ENCODE measurements at places on chromosomes 4 and X. TPM values are rescaled to one million over a fixed set of nuclear protein-coding genes. Genes with fewer than 3 reads are reported as not detected.

The OTC gene
- not detected for total RNA-seq

The DIPK2B gene
- not detected for total RNA-seq

The MAGEA2B gene
- total RNA-seq: not detected

The F8A2 gene
- not detected for total RNA-seq

The NWD2 gene
- not detected for total RNA-seq

The PHOX2B gene
- not detected for total RNA-seq

The GNPDA2 gene
- total RNA-seq: 30.7 TPM

- no peak for DNase-seq
These were observed 268.5 kb downstream of the CHIC1 start for GRCh38 chrX:73831500-73831899.

GRCh38 chrX:150692296-150692695, 900 bp upstream of the MTMR1 start:
- DNase-seq: no peak

- DNase-seq: no peak
These were observed 94.5 kb downstream of the DHX15 start for GRCh38 chr4:24489870-24490269.

GRCh38 chr4:95821867-95822266, 18.0 kb upstream of the PDHA2 start:
- no peak for DNase-seq

DNA sequence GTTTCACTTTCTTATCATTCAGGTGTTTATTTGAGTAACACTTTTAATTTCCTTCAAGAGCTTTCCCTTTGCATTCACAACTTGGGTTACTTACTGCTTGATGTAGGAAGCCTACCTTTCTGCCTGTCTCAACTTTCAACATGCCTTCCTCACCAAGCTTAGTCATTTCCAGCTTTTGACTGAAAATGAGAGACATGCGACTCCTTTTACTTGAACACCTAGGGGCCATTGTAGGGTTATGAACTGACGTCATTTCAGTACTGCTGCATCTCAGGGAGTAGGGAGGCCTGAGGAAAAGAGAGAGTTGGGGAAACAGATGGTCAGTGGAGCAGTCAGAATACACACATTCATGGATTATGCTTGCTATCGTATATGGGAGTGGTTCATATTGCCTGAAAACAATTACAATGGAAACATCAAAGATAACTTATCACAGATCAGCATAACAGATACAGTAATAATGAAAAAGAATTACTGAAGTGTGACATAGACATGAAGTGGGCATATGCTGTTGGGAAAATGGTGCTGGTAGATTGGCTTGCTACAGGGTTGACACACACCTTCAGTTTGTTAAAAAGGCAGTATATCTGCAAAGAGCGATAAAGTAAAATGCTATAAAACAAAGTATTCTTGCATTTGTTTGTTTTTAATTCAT, 25.7 kb downstream of the USP53 start:
- peak; percentile 54 for DNase-seq

DNA sequence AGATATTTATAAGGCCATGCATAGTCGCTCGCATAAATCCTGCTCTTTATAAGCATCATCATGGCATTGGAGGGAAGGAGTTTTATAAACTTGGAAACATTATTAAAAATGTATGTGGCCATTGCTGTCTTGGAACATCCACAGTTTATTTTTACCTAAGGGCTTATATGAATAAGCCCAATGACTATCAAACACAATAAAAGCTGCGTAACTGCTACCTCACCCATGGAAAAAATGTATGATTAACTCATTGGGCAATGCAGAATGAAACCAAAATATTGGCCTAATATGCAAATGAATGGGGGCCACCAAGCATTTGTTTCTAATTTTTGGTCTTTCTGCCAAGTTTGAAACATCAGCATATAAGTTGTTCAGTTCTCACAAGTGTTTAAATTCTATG, 19.1 kb downstream of the GEMIN8 start:
- no peak for DNase-seq

DNA sequence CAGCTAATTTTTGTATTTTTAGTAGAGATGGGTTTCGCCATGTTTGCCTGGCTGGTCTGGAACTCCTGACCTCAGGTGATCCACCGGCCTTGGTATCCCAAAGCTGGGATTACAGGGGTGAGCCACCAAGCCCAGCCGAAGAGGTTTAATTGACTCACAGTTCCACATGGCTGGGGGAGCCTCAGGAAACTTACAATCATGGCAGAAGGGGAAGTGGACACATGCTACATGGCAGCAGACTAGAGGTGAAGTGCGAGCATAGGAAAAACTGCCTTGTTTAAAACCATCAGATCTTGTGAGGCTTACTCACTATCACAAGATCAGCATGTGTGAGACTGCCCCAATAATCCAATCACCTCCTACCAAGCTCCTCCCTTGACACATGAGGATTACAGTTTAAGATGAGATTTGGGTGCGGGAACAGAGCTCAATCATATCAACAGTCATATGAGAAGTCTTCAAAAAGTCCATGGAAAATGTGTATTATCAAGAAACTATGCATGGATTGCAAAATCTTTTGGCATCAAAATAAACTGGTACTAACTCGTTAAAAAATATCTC, 25.8 kb upstream of the RPL39 start:
- DNase-seq: no peak

- DNase-seq: no peak
These were observed 134.7 kb upstream of the USP9X start for GRCh38 chrX:40950546-40950945.

DNA sequence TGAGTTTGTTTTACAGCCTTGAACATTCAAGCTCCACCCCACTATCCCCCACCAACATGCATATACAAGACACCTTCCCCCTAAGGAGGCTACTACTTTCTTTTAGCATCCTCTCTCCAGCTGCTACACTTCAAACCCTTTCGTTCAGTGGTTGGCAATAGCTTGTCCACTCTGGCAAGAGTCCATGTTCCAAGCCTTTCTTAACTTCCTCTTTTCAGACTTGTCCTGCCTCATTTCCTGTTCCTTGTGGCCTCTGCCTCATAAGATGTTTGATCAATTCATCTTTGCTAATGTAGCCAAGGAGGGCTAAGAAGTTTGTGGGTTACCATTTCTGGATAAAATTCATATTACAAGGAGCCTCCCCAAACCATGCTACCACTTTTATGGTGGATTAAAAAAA, 20.8 kb upstream of the ZCCHC12 start:
- no peak for DNase-seq

DNA sequence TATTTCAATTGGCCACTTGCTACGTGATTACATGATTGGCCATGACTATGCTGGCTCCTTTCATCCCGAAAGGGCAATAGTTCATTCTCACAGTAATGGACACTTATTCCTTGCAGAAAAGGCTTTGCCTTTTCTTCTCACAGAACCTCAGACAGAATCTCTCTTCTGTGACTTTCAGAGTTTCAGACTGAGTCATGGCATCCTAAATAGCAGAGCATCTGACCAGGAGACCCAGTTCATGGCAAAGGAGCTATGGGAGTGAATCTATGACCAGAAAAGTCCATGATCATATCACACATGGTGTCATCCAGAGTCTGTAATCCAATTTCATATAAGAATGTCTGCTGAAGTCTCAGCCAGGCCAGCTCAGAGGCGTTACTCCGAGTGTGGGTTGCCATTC, 263.3 kb upstream of the CLNK start:
- no peak for DNase-seq

GRCh38 chr4:147407261-147408045, 73.4 kb upstream of the EDNRA start:
- no peak for DNase-seq

DNA sequence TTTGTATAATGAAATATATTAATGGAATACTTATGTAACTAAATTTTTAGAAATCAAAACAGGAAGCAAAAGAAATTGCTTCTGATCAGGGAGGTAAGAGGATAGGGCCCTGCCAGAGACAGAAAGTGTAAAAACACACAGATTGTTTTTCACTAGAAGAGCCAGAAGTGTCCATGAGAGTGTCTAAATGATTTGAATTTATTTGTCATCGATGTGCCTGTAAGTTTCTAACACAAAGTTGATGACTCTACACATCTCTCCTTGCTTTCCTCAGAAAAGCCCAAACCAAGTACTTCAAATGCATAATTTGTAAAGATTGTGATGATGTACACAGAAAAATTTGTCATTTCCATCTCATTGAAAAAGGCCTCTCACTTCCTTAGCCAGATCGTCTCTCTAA, 80.6 kb downstream of the TMEM156 start:
- DNase-seq: no peak
